ENCODE measurements at places on chromosomes 5 and 9.

DNA sequence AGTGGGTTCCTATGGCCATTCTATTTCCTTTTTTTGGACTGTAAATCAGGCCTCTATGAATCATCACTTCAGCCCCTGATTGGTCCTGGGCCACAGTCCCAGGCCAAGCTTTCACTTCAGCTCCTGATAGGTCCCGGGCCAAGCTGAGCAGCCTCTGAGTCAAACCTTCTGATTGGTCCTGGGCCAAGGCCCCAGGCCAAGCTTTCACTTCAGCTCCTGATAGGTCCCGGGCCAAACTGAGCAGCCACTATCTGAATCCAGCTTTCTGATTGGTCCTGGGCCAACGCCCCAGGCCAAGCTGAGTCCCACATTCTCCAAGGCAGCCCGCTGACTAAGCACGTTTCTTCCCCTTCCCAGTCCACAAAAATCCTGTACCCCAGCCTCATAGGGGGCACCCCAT lies 1972.9 kb upstream of the ACO1 start:
- no peak for DNase-seq

DNA sequence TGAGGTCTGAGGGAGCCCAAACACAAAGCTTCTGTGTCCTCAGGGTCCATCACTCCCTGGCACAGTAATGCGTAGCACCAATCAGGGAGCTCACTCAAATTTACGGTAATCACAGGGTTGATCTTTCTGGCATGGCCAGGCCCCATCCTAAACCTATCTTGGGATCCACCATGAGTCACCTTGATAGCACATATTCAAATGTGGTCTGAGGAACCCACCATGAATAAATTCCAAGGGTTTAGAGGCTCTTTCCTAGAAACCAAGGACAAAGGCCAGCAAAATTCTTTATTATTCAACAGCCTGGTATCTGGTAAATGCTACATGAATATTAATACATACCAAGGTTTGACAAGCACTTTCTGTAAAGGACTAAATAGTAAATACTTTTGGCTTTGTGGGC lies 254.5 kb downstream of the TLR4 start:
- no peak for DNase-seq

- peak; percentile 4 for DNase-seq
Measured at GRCh38 chr5:32916648-32917047, 205.5 kb downstream of the NPR3 start.

- peak; percentile 93 for DNase-seq
Measured at GRCh38 chr5:141883184-141883891, 5.1 kb upstream of the PCDH1 start.

DNA sequence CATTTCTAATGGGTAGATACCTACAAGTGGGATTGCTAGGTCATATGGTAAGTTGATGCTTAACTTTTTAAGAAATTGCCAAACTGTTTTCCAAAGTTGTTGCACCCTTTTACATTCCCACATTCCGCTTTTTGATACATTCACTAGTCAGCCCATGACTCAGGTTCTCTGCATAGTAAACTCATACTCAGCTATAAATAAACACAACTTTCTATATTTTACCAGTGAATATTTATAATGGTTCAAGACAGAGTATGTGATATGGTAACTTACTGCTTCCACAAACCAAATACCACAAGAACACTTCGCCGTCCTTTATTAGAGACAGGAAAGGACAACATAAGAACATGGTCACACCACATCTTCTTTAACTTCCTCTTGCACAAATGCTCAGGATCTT lies 54.0 kb downstream of the PLPP1 start:
- no peak for DNase-seq

GRCh38 chr5:176134529-176135223 lies 103.5 kb upstream of the SIMC1 start:
- no peak for DNase-seq

DNA sequence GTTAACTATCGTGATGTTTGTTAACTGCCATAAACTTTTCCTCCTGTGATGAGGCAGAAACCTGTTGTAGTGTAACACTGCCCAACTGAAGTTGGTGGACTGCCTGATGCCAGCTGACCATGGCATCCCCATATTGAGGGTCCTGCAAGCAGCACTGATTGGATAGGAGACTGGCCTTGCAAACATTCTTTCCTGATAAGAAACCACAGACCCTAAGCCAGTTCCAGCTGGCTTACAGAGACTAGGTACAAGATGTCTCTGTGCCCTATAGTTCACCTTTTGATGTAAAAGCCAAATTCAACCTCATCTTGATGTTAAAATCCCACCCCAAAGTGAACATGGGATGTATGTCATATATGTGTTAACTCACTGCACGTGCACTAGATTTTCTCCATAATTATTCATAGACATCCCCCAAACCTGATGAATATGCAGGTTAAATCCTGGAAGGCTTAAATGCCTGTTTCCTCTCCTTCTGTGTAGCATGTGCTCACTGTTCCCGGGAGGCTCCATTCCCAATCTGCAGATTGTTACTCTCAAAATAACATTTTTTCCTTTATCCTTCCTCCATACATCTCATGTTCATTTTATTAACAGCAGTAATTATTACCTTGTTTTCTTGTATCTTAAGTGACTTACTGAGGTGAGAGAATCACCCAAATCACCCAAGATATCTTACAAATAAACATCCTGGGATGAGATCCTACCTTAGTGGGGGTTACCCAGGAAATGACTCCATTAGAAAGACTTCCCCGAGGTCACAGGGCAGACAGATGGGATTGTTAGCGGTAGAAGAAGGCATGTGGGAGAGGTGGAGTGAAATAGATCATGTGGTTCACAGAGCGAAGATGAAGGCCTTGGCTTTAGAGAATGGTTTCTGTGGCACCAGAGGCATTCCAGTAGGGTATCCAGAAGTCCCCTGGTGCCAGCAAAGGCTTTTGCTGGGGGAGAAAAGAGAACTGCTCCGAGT lies 566.7 kb downstream of the CCDC171 start:
- DNase-seq, result no peak

GRCh38 chr9:12958279-12958678 lies 183.5 kb downstream of the LURAP1L start:
- no peak for DNase-seq

DNA sequence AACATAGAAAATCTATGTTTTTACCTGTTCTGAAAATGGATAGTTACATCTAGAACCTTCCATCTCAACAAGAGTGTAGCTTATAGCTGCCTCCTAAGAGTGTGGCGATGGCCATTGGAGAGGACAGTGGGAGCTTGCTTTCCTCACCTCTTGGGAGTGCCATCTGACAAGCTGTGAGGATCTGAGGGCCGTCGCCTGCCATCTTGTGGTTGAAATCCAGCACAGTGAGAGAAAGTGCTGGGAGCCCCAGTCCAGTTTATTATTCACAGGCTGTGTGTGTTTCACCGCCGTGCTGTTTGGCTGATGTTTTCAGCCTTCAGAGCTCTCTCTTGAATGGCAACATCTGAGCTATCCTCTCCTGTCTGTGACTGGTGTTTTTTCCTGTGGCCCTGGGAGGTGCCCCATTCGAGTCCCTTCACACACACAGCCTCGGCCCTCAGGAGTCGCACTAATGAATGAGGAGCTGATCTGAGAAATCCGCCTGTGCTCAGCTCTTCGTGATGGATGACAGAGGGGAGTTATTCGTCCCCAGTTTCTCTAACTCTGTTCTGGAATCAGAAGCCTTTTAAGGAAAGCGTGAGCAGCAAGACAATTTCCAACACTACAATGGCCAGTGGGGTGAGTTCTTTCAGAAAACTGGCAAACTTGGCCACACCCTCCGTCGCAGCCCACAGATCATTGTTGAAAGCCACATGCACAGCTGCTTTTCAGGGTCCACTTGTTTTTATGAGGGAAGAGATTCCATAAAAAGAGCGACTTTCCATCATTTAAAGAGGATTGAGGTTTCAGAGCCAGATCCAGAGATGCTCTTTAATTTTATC lies 170.3 kb downstream of the PDZD2 start:
- DNase-seq, result peak; percentile 67

DNA sequence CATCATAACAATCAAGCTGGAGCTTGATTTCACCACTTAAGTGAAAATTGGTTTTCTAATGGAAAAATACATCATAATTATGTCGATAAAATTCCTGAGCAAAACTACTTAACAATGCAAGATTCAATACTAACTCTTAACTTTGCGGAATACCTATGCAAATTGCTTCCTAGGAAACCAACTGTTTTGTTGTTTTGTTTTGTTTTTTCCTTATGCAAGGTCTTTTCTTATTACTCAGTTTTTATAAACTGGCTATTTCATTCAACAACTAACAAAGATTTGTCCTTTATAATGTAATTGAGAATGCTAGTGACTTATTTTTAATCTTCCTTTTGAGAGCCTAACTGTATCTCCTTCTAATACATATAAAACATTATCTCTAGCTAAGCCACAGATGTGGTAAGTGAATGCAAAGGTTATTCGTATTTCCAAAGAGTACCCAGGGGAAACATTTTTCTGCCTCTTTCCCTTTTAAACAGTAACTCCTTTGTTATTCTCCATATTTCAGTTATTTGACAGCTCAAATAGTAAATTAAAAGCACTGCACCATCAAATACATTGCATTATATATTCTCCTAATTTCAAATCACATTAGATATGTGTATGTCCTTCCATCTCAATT lies 609.4 kb downstream of the SLCO4C1 start:
- DNase-seq, result no peak

DNA sequence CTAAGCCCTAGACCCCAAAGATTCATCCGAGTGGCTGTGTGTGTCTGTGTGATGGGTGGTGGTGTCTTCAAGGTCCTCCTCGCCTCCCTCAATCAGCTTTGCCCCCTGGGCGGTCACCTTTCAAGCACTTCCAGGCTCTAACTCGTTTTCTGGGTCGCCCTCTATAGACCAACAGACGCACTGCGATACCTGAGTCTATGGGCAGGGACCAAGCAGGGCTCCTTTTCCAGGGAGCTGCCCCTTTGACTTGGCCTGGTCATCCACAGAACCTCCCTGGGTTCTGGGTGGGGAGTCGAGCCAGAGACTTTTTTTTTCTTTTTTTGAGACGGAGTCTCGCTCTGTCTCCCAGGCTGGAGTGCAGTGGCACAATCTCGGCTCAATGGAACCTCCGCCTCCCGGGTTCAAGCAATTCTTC lies 1.1 kb downstream of the SLC27A4 start:
- DNase-seq, result peak; percentile 65

DNA sequence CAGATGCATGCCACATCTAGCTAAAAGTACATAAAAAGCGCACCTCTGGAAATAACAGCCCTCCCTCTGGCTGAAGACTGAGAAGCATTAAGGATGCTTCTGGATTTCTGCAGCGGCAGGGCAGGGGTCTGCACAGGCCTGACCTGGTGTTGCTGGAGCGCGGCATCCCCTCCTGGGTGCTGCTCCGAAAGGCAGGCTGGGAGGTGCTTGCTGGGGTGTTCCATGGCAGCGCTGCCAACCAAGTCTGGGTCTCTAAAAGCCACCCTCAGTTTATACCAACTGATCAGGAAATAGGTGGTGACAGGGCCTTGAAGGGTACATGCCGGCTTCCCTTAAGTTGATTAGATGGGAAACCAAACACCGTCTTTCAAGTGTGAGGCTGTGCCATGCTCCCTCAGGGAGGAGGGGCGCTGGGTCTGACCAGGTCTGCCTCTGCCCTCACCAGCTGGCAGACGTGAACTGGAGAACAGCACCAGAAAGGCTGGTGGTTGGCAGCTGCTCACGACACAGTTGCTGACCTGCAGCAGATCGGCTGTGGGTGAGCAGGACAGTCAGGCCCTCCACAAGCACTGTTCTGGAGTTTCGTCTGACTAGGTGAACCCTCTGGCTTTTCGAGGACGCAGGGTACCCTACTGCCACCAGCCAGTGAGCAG lies 81.6 kb downstream of the DAP start:
- DNase-seq, result no peak

GRCh38 chr9:20335668-20336332 lies 286.5 kb downstream of the MLLT3 start:
- DNase-seq, result no peak

- DNase-seq, result no peak
Measured at GRCh38 chr5:11230890-11231289, 469.9 kb upstream of the DAP start.

DNA sequence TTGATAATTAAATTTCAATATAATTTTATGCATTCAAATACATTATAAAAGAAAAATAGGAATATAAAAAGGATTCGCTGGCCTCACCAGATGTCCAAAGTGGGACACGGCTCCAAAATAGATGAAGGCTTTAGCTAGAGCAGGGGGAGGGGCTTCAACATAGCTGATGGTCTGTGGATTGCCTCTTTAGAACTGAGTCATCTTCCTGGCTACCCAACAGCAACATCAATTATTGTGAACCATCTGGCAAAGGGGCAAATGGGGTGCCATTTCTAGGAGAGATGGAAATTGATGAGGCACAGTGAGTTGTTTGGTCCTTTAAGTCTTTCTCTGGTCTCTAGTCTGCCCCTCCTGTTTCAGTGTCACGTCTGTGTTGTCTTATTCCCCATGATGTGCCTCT lies 44.2 kb upstream of the CD180 start:
- no peak for DNase-seq

- no peak for DNase-seq
Measured at GRCh38 chr9:95399261-95399660, 81.8 kb upstream of the FANCC start.

GRCh38 chr9:91698266-91698665 lies 251.8 kb downstream of the ROR2 start:
- no peak for DNase-seq

DNA sequence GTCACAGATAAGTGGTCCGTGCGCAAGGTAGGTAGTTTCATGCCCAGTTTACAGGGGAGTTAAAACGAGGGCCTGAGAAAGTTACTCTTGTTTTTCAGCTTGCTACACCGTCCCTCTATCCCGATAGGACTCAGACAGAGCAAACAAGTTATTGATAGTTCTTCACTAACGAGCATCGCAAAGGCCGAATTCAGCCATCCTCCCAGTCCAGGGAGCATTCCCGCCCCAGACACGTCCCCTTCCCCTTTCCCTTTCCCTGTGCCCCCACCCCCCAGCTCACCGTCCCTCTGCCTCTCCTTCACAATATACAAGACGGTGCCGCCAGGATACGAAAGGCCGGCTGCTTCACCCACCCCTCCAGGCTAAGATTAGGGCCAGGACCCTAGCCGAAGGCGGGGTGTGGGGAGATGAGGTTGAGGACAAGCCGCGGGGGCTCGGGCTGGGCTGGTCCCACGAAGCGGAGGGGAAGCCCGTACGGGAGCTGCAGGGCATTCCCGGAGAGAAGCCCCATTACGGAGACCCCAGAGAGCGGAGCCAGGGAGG lies 599 bp downstream of the KIAA1191 start:
- no peak for DNase-seq

DNA sequence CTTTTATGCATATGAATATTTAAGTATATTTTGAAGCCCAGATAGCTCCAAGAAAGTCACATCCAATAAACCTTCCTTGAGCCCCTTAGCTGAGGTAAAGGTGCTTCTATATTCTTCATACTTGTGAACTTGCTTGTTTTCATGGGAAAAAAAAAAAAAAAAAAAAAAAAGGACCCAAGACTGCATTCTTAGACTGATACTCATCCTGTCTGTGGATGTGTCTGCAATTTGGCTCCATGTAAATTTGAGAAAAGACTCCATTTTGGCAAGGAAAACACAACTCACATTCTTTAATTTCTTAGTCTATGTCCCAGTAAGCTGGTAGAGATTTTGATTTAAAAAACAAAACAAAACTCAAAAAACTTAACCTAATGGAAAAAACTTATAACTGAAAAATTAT lies 238.3 kb downstream of the FBXL17 start:
- DNase-seq, result no peak

GRCh38 chr9:79630521-79631403 lies 59.0 kb downstream of the TLE4 start:
- no peak for DNase-seq

GRCh38 chr9:113803811-113804589 lies 72.1 kb upstream of the ZNF618 start:
- DNase-seq, result no peak
